Stimulated activated CD8-positive, alpha-beta memory T cell treated with anti-CD3 and anti-CD28 coated beads, Interleukin-7, amount 100 ng/mL, for 24 hours (primary cell): ENCODE measurements at places on chromosomes 7 and 10.

- DNase-seq: no peak
Measured at GRCh38 chr7:159027789-159028507, 116.7 kb downstream of the VIPR2 start.

DNA sequence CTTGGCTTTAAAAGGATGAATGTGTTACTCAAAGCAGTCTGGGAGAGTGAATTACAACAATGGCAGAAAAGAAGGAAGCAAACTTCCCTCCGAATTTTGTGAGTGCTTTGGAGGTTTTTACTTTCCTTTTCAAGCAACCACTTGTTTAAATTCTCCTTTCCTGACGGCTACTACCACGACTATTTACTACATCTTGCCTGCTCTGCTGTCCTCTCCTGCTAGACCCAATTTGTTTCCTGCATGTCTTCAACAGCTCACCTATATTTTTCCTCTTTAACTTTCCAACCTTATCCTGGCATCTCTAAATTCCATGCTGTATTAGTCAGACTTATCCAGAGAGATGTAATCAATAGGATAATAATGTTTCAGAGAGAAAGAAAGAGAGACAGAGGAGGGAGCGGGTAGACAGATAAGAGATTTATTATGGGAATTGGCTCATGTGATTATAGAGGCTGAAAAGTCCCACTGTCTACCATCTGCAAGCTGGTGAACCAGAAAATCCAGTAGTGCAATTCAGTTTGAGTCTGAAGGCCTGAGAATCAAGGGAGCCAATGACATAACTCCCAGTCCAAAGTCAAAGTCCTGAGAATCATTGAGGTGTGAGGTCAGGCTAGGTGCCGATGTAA is 42.8 kb upstream of the SLC13A1 start:
- no peak for DNase-seq

- no peak for DNase-seq
Measured at GRCh38 chr7:122311734-122312450, 7.3 kb upstream of the FEZF1 start.

- no peak for DNase-seq
Measured at GRCh38 chr7:5689118-5689517, 92.3 kb downstream of the RNF216 start.

- DNase-seq: no peak
Measured at GRCh38 chr10:77207828-77208185, 429.8 kb downstream of the KCNMA1 start.

DNA sequence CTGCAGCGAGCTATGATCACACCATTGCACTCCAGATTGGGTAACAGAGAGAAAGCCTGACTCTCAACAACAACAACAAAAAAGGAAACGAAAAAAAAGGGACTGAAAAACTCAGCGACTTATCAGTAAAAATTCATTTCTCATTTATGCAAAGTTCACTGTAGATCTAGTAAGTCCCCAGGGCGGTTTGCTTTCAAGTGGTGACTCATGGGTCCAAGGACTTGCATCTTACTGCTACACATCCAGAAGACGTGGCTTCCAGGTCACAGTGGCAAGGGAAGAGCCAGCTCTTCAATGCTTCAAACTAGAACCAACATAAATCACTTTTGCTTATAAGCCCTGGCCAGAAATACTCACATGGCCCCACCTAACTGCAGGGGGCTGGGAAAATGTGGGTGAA is 178.3 kb upstream of the AUTS2 start:
- DNase-seq: no peak

- no peak for DNase-seq
Measured at GRCh38 chr10:3803927-3804741, 19.1 kb upstream of the KLF6 start.

DNA sequence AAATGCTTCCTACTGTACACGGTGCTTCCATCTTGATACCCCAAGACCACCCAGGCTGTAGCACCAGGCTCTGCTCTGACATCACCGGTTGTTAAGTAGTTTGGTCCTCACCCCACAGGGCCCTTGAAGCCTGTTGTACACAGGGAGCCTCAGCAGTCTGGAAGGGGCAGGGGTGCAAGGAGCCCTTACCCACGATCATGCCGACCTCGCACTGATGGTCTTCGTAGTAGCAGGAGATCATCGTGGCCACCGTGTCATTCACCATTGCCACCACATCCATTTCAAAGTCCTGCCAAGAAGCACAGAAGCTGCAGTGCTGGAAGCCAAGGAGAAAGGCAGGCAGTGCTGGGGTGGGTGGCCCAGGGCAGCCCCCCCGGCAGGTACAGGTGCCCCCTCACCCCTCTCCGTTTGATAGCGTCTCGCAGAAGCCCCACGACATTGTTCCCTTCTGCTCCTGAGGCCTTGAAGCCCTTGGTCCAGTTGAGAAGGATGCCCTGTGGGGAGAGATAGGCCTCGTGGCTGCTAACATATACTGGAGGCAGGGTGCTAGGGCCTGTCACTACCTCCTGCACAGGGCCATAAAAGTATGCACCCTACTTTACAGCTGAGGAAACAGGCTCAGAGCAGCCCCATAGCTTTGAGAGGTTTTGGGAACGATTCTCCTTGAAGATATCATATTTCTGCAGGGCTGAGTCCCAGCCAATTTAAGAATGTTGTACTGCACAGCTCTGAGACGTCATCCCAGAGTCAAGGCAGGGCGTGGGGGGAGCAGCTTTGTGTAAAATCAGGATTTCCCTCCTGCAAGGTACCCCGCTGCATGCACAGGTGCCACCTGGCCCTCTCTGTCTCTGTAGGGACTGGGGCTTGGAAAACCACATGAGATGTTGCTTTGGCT is 8.7 kb upstream of the MYL7 start:
- no peak for DNase-seq

- no peak for DNase-seq
Measured at GRCh38 chr10:4704034-4704545, 121.9 kb upstream of the AKR1E2 start.

DNA sequence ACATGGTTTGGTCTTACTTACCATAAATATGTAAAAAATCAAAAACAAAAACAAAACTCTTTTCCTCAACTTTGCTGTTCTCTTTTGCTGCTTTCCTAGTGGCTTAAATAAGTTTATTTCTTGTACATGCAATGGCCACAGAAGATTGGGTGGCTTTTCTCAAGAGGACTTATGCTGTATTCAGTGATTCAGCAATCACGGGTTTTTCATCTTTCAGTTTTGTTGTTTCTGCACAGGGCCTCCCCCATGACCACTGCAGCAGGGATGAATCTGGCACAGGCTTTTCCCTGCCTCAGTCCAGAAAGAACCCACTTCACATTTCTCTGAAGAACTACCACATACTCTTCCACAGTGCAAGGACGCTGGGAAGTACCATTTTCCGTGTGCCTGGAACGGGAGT is 355.0 kb downstream of the RNLS start:
- DNase-seq: no peak

GRCh38 chr7:48171202-48171601 is at the start of gene ABCA13:
TSS of gene ABCA13 (plus strand) at chr7:48171458. CDS start at chr7:48171484, 26 bp downstream.
- DNase-seq: no peak

DNA sequence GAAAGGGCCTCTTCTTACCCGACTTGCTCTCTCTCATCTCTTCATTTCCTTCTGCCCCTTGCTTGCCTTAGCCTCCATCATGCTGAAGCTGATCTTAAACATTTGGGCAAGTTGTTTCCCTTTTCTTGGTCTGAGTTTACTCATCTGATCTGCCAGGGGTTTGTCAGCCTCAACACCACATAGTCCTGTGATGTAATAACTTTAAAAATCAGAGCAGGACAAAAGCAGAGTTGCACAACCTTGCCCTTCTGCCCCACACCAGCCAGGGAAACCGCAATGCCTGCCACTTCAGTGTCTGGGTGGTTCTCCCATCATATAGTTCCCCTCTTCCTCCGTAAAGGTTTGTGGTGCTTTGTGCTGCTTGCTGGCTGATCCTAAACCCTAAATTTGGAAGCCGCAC is 9.9 kb upstream of the LIPM start:
- no peak for DNase-seq

- no peak for DNase-seq
Measured at GRCh38 chr7:101537935-101538595, 91.0 kb downstream of the MYL10 start.
